ENCODE measurements at places on chromosomes 5 and 9.

GRCh38 chr5:97559827-97560598 is 377.0 kb upstream of the RIOK2 start:
- peak; percentile 0 for DNase-seq

DNA sequence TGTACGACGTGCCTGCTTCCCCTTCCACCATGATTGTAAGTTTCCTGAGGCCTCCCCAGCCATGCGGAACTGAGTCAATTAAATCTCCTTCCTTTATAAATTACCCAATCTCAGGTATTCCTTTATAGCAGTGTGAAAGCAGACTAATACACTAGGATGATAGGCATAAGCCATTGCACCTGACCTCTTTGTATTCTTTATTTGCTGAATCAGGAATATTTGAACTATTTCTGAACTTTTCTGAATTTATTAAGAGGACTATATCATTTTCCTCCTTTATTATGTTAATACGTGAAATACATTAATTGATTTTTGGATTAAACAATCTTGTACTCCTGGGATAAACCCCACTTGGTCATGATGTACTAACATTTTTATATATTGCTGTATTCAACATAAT is 28.2 kb upstream of the NR4A3 start:
- no peak for DNase-seq

- DNase-seq: no peak
Observed at GRCh38 chr5:174618589-174618988, 105.8 kb upstream of the MSX2 start.

GRCh38 chr9:121367306-121368137 is 2.5 kb downstream of the STOM start:
- DNase-seq: no peak

- DNase-seq: no peak
Observed at GRCh38 chr5:98641671-98642070, 131.8 kb upstream of the RGMB start.

DNA sequence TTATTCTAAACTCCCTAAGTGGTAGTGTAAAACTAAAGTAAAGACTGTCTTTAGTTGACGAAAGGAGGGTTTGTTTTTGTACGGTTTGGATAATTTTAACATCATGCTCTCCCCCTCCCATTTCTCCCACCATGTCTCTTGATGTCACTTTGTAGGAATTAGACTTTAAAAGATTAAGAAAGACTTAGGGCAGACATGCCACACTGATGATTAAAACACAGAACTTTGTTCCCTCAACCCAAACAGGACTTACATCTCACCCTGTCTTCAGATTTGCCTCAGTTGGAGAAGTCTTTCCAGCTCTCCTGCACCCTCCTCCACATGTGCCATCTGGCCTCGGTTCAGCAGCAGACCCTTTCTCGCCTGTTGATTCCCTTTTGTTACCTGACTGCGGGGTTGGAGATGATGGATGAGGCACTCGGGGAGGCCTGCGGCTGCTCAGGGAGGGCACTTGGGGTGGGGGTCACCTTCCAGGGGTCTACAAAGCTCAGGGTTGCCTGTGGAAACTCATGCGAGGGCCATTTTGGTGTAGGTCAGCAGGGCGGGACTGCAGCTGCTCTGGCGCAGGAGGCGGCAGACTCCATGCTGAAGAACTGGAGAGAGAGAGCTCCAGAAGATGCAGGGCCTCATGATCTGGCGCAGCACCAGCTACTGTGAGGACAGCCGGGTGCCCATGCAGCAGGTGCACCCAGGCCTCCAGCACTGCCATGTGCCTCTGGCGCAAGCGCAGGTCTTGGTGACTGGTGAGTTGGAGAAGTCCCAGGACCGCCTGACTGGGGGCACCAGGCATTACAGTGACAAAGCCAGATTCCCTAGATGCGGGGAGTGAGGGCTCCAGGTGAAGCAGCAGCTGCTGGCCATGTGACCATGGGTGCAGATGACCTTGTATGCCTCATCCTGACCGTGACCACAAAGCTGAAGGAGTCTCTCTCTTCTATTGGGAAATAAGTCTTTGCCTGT is 24.5 kb upstream of the EXOC3 start:
- DNase-seq: no peak

GRCh38 chr5:87099968-87100367 is 167.7 kb upstream of the RASA1 start:
- no peak for DNase-seq

GRCh38 chr9:127333221-127334064 is 63.5 kb upstream of the SLC2A8 start:
- no peak for DNase-seq

DNA sequence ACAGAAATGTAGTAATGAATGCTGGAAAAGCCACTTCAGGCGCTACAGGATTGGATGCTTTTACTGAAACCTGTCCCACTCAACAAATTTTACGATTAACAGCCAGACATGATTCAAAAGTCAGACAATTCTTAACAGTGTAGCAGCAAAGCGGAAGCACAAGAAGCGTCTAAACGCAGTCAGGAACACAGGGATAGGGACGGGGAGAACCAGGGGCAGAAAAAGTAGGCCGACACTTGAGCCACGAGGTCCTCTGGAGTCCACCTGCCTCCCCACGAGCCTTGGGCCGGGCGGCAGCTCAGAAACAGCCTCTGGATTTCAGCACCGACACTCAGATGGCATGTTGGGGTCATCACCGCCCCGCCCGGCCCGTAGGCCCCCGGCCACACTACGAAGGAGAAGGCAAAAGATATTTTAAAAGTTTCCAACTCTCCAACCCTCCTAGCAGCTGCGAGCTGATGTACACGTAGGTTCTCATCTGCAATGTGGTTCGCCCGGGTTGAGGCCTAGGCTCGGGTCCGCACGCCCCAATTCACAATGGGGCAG is 615 bp downstream of the RACK1 start:
- no peak for DNase-seq

- DNase-seq: no peak
Observed at GRCh38 chr9:36499174-36499890, 73.4 kb upstream of the MELK start.

DNA sequence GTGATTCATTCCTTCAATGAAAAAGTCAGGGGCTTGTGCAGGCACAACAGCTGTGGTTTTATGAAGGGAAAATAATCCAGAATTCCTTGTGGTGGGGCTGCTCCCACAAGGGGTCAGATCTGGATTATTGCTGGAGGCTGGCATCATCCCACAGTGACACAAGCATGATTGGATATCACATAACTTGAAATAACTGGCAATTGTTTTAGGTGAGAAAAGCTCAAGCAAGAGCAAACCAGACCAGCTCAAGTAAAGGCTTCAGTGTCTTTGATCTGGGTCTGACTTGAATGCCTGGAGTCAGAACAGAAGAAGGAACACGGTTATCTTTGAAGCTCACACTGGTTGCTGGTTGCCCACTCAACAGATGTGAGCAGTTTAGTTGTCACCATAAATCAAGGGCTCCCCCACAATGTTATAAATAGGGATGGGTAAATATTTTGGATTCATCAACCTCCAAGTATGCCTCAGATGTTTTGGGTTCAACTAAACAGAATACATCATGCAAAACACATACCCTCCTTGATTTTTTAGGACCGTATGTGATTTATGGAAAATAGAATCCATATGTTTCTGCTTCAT is 3.1 kb upstream of the ZNF474 start:
- no peak for DNase-seq

DNA sequence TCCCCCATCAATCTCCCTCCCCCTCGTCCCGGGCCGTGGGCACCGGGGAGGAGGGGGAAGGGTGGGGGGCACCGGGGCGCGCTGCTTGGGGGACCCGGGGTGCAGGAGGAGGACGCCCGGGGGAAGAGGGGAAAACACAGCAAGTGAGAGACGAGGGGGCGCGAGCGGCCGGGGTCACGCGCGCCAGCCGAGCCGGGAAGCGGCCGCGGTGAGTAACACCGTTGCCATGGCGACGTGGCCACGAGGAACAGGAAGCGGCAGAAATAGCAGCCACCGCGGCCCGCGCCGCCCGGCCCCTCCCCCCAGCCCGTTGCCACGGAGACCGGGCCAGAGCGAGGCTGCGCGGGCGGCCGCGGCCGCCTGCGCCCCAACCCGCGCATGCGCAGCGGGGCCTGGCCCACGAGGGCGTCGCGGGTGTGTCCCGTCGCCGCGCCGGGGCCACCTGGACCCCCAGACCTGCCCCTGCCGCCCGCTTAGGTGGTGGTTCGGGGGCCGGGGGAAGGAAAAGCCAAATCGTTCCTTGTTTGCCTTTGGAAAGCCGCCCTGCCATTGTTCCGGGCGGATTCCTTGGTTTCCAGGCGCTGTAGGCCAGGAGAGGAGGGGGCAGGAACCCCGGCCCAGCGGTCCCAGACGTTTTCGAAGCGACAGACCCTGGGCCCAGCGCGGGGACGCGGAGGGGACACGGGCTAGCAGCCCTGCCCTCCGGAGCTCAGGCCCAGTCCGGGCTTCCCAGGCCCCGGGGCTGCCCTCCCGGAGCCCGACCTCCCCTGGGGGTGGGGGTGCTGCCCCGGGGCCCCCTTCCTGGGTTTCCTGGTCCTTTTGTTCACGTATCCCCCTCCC is 207.1 kb downstream of the C9orf50 start:
- DNase-seq: peak; percentile 93

GRCh38 chr9:3736161-3736560 is 210.4 kb upstream of the RFX3 start:
- no peak for DNase-seq

- no peak for DNase-seq
Observed at GRCh38 chr9:38226491-38226951, 157.5 kb upstream of the SHB start.

GRCh38 chr5:132689513-132689912 is 15.7 kb downstream of the IL4 start:
- DNase-seq: no peak

- DNase-seq: no peak
Observed at GRCh38 chr9:22030101-22030598, 21.0 kb upstream of the CDKN2B start.

DNA sequence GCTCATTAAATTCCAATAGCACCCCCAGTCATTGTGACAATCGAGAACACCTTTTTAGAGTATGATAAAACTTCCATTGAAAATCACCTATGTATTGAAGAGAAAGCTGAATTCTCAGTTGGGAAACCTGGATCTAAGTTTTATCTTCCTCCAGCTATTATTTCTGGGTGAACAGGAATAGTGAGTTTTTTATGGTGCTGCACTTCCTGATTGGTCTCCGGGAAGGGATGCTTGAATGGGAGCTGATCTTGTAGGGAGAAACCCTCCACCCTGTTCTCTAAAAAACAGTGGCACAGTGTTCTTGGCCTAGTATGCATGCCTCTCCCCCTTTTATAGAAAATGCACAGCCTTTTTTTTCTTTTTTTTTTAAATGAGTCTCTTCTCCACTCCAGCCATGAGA is 112.2 kb downstream of the ACTBL2 start:
- DNase-seq: no peak

- no peak for DNase-seq
Observed at GRCh38 chr5:76351176-76351575, 51.9 kb upstream of the IQGAP2 start.

- no peak for DNase-seq
Observed at GRCh38 chr9:109868207-109868606, 88.2 kb downstream of the PALM2AKAP2 start.

GRCh38 chr5:137305971-137306602 is 193.0 kb downstream of the SPOCK1 start:
- DNase-seq: no peak

DNA sequence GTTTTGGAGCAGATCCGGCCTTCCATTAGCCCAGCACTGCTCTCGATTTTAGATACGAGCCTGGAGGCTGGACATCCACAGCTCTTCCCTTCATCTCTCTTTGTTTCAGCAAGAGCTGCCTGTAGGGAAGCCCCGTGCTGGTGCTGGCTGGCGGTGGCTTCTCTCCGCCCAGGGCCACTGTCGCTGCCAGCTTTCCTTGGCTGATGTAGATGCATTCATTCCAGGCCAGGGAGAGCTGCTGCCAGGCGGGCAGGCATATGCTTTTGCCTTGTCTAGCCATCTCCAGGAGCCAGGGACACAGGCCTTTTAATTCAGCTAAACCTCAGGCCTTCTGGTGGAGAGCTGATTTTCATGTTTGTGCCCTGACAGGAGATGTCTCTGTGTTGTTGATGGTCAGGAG is 409.3 kb upstream of the CLINT1 start:
- peak; percentile 1 for DNase-seq

- no peak for DNase-seq
Observed at GRCh38 chr5:173534664-173535063, 81.8 kb downstream of the BOD1 start.

DNA sequence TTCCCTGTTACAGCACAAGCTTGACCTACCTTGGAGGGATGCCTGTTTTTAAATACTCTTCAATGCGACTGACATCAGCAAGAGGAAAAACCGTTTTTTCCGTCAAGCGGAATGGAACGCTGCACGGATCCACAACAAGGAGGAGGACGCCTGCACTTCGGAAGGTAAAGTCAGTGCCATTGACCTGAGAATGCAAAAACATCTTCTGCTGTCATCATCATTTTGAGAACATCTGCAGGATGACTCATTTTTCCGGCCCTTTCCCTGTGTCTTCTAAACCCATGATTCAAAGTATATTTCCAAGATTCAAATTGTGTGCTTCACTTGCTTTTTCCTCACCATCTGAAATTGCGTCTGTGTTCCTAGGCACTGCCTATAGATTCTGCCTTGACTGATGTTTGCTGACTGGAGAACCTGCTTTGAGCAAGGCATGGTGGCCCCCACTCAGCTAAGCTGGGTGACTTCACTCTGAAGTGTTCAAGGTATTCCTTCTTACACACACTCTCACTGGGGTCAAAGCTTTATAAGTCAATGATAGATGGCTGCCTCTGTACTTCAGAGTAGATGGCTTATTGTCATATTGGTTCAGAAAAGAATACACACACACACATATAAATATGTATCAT is 78.1 kb downstream of the CEMIP2 start:
- DNase-seq: no peak

DNA sequence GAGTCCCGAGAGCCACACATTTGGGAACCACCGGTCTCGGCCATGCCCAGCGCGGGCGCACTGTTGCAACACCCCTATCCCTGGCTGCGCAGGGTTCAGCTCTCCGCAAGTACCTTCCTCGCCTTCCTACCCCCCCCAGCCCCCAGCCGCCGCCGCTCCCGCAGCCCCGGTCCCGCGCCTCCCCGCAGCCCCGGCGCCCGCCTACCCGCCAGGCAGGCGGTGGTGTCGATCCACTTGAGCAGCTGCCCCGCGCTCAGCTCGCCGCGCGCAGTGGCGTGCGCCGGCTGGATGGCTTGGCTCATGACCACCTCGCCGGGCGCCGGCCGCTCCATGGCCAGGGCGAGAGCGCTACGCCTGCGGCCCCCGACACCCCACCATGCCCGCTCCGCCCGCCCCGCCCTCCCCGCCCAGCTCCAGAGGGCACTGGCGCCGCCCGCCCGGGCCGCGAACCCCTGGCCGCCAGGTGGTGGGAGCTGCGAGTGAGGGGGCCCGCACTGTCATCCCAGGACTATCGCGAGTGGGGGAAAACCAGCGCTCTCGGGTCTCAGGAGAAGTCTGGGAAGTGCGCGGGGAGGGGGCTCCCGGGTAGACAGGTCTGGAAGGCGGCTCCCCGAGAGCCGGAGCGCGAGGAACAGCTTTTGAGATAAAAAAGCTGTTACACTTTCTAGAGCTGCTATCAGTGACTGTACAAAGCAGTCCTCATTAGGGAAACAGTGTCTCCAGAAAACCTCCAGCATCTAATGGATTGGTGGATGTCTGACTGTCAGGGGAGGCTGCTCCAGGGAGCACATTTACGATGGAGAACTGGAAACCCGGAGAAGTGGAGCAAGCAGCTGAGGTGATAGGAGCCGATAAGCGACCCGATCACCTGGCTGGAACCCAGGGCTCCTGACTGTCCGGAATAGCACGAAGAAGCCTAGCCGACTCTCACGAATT is at the start of gene ACOT12:
TSS of gene ACOT12 (minus strand) at position 352 of the 936 bp plus-strand sequence. CDS start at position 332, 20 bp downstream.
- DNase-seq: no peak

GRCh38 chr5:94544031-94544650 is 74.3 kb downstream of the KIAA0825 start:
- DNase-seq: peak; percentile 59

GRCh38 chr5:35598707-35599370 is 18.8 kb upstream of the SPEF2 start:
- DNase-seq: no peak

All from hippocampal formation (tissue), 2 donors.